Panc1 (cell line): ENCODE measurements at places on chromosomes 12 and 14.

DNA sequence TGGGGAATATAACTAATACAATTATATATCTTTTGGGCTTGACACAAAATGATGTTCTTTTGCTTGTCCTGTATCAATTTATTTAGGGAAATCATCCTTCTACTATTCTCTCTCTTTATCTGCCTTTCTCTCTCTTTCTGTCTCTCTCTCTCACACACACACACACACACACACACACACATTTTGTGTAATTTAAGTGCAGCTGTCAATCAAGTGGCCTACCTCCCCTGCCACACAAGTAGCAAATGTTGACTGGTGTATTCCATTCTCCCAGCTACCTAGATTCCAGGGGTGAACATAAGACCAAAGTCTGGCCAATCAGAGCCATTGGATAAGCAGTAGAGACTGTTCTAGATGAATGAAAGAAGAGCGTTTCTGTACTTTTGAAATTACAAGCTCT is 127.6 kb downstream of the C12orf42 start:
- no peak for DNase-seq

DNA sequence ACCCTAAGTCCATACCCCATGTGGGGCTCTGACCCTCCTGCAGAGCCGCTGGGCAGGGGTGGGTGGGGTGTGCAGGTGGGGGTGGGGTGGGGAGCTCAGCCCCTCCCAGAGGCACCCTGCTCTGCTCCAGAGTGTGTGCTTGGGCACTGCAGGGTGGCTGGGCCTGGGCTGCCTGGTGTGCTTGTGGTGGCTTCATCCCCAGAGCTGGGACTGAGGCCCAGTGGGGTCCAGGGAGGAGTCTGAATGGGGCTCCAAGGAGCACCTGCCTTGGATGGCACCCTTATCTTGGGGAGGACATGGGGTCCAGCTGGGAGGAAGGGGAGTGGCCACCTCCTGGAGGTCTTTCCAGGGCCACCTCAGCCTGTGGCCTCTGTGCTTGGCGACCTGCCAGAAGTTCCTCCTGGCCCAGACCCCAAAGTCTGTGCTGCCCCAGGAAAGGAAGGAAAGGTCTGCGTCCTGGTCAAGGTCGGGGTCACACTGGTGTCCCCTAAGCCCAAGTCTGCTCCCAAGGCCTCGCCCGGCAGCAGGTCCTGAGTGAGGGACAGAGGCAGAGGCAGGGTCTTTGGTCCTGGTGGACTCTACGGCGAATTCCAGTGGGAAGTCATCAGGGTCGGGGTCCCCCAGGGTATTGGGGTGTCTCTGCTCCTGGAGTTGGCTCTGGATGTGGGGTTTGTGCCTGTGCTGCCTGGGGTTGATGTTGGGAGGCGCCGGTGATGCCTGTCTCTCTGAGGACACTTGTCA is 373.4 kb downstream of the TMEM121 start:
- DNase-seq, result no peak

GRCh38 chr14:92995620-92996019 is 72.7 kb downstream of the CHGA start:
- no peak for DNase-seq

DNA sequence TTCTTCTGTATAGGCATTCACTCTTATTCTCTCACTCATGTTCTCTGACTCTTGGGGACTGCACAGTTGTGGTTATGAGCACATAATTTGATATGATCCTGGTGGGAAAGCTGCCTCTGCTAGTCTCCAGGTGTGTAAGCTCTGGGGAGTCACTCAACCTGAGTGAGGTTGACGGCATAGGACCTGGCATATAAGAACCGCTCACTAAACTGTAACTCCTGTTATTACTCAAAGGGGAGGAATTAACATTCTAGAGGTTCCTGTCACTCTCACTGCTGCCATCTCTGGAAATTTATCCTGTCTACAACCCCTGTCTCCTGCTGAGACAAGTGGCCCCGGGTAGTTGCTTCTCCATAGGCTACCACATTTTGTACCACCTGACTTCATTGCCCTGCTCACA is 14.0 kb downstream of the SRSF5 start:
- no peak for DNase-seq

- no peak for DNase-seq
Observed at GRCh38 chr14:104143521-104144452, 5.4 kb downstream of the KIF26A start.

- no peak for DNase-seq
Observed at GRCh38 chr12:123491056-123491455, 33.1 kb downstream of the SNRNP35 start.

DNA sequence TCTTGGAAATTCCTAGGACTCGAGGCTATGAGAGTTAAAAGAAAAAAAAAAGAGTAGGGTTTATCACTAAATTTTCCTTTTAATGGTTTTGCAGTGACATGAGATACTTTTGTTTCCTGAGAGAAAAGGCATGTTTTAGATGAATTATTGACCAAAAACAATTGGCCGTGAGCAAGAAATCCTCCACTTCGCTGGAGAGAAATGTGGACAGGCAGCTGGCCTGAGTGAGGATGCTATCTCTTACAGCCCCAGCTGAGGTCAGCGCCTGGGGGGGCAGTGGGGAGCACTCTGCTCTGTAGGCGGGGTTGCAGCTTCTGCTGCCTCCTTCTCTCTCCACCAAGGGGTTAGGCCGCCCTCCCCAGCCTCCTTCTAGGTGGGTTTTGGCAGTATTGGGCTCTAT is 54.7 kb downstream of the PRIMA1 start:
- no peak for DNase-seq

- DNase-seq, result no peak
Observed at GRCh38 chr14:92209141-92209540, 87.4 kb downstream of the CPSF2 start.

DNA sequence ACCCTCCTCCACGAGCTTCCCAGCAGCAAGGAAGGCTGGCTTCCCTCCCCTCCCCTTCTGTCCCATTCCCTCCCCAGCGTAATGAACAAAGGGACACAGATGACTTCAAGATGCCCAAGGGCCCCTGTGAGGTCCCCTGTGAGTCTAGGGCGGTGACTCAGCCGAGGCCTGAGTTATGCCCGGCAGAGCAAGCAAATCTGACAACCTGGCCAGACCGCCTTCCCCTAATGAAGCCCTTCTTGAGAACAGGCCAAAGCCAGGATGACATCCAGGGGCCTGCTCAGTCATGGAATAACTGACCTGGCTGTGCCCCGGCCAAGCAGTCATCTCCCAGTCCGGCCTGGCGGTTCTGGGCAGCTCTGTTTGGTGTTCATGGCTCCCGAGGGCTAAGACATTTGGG is 89.2 kb downstream of the DICER1 start:
- DNase-seq, result no peak

DNA sequence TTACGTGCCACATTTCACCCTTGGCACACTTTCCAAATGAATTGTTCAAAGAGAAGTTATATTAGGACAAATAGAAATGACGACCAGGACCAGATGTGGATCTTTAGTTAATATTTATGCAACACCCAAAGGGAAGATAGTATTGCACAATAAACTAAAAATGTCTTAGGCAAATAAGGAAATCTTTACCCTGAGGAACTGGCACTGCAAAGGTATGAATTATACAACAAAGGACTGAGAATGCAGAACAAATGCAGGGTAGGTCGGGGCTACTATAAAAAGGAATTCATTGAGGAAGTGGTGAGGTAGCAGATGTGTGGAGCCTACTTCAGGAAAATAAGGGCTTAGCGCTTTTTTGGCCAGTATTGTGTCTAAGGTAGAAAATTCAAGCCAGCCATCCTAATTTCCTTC is 3.9 kb upstream of the TMTC2 start:
- no peak for DNase-seq

GRCh38 chr14:36214476-36215216 is 38.1 kb upstream of the PTCSC3 start:
- no peak for DNase-seq

DNA sequence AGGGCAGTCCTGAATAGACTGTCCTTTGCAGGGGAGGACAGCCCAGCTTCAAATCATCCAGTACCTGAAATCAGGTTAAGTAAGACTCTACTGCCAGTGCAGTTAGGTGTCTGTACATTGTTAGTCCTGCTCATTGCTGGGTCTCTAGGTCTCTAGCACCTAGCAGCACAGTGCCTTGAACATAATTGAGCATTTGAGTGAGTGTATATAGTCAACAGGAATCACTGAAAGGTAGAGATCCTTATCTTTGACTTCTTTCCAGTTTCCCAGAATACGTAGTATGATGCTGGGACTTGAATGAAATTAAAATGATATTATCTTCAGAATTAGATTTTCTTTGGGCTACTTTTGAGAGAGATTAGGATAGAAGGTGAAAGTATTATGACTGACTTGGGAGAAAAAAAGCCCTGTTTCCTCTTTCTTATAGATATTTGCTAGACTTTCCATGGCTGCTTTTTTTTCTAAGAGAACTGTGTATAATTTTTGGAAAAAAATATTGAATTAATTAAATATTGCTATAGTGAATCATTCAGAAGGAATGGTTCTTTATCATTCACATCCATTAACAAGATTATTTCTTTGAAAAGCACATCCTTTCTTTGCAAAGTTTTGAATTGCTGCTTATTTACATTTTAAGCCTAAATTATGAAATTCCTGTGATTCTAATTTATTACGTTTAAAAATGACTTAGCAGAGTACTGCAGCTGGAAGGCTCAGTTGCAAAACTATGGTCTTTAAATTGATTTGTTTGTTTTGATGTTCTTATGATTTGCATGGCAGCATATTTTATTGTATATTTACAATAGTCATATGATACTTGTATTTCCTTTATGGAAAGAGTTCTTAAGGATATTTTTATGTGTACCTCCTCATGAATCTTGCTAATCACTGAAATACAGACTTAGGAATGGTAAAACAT is 51.6 kb downstream of the PPP4R4 start:
- DNase-seq, result no peak

DNA sequence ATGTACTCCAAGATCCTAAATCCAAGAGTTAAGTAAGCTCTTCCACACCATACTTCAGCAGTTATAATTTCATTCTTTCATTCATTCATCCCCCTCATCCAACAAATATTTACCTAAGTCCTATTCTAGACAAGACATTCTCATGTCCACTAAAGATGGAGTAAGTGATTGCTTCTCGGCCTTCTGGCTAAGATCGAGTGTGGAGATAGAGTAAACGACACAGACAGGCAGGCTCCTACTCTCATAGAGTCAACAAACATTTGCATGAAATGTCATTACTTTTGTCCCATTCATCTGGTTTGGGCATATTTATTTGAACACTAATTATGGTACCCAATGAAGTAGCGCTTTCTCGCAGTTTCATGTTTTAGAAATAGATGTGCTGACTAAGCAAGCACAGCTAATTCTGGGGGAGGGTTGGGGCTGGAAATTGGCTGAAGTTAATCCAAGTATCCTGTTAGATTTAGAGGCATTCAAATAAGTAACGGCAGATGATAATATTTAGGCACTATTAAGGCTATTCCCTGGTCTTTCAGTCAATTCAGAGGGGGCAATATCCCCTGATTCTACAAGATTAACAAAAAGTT is 176.5 kb downstream of the CEP128 start:
- DNase-seq, result no peak

DNA sequence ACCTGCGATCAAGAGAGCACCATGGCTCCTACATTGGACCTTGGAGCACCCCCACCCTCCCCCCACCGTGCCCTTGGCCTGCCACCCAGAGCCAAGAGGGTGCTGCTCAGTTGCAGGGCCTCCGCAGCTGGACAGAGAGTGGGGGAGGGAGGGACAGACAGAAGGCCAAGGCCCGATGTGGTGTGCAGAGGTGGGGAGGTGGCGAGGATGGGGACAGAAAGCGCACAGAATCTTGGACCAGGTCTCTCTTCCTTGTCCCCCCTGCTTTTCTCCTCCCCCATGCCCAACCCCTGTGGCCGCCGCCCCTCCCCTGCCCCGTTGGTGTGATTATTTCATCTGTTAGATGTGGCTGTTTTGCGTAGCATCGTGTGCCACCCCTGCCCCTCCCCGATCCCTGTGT is 1.8 kb upstream of the RNU7-1 start:
- DNase-seq, result no peak

GRCh38 chr12:53729644-53730043 is 2.4 kb upstream of the CALCOCO1 start:
- DNase-seq, result no peak

DNA sequence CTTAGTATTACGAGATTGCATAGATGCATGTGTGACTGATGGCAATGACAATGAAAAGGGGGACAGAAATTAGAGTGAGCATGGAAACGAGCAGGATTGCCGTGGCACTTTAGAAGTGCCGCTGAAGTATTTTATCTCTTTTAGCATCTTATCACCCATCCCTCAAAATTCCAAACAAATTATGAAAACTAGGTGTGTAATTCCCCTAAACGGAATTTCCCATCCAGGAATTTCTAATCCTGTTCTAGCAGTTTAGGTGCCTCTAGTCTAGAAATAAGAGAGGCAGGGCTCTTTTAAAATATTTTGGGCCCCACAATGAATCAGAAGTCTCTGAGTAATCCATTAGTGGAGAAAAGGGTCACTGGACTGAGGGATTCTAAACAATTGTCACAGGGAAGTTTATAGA is 947 bp downstream of the TMEM52B start:
- no peak for DNase-seq

DNA sequence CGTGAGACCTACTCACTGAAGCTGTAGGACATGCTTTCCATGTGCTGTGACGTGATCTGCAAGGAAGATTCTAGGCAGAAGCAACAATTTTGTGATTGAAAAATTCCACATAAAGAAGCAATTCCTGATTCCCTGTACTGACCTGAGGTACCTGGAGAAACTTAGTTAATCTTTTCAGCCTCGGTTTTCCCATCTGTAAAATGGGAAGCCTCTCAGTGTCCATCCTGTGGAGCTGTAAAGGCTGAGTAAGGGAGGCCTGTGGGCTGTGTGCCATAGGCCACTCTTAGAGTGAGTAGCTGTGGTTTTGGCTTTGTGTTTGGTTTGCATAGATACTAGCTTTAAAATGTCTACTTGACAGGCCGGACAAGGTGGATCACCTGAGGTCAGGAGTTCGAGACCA is 50.7 kb downstream of the SFSWAP start:
- DNase-seq, result no peak

DNA sequence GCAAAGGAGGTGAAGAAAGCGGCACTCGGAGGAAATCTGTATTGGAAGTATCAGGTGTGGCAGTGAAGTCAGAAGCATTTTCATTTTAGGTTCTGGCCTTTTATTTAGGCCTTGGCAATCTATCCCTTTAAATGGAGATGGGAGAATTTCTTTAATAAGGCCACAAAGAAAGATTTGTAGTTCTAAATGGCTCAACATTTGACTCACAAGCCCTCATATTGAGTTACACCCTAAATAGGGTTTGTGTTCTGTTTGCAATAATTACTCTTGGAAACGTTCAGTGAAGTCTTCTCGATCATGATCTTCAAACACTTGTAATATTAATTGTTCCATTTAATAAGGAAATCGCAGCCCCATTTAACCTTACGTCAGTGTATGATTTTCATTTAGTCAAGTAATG is 25.3 kb upstream of the TMEM260 start:
- DNase-seq, result no peak

- no peak for DNase-seq
Observed at GRCh38 chr12:5166976-5167375, 123.3 kb downstream of the KCNA5 start.
